Stomach (tissue), 19 donors: ENCODE measurements at places on chromosomes 5 and 9. TPM values are rescaled to one million over a fixed set of nuclear protein-coding genes. Genes with fewer than 3 reads are reported as not detected.

- H3K4me1 ChIP-seq, result no peaks in the 10 kb centered on the region
- no peak for DNase-seq
- no peaks in the 10 kb centered on the region for H3K27me3 ChIP-seq
- no peak overlapping the region for H3K27ac ChIP-seq
- H3K36me3 ChIP-seq, result no peaks in the 10 kb centered on the region
Measured at GRCh38 chr9:79308012-79308411, 263.8 kb upstream of the TLE4 start.

DNA sequence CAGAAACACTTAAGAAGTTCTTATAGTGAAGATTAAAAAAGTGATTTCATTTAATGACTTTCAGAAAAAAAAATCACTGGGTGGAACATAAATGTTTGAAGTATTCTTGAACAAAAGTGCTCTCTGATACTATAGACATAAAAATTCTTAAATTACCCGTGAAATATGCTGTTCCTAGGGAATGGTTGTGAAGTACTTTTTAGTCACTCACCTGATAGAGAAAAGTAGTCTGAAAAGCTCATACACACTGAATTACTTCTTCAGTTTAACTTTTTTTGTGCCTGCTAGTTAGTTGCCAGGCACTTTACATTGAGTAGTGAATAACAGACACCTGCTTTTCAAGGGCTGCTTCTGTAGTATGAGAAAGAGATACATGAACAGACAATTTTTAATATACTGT, 78.0 kb downstream of the SH3GL2 start:
- no peaks in the 10 kb centered on the region for H3K4me1 ChIP-seq
- no peaks in the 10 kb centered on the region for H3K36me3 ChIP-seq
- DNase-seq, result no peak
- H3K4me3 ChIP-seq, result no peak overlapping the region
- H3K27ac ChIP-seq, result no peak overlapping the region
- H3K27me3 ChIP-seq, result no peaks in the 10 kb centered on the region

GRCh38 chr5:80369521-80369920, 38.3 kb upstream of the ZFYVE16 start:
- H3K27ac ChIP-seq, result no peak overlapping the region
- no peaks in the 10 kb centered on the region for H3K4me1 ChIP-seq
- DNase-seq, result no peak
- no peaks in the 10 kb centered on the region for H3K36me3 ChIP-seq

DNA sequence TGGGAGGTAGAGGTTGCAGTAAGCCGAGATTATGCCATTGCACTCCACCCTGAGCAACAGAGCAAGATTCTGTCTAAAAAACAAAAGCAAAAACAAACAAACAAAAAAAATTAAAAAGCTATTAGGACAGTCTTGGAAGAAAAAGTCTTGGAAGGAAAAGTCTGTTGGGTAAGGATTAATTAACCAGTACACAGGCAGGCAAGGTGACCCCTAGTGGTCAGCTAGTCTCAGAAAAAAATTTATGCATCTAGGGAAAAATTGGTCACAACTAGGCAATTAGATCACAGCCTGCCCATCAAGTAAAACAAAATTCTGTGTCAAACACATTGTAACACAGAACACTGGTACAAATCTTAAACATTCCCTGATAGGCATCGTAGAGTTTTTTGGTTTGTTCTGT, 6.7 kb upstream of the ANKRD18B start:
- no peak overlapping the region for H3K4me3 ChIP-seq
- H3K4me1 ChIP-seq, result no peaks in the 10 kb centered on the region
- no peak overlapping the region for H3K27ac ChIP-seq

The IFNB1 gene
- not detected for total RNA-seq
